Activated CD4-positive, alpha-beta memory T cell treated with anti-CD3 and anti-CD28 coated beads, Interleukin-2, amount 10 ng/mL, durations not matched to agents 7 days and 5 days (primary cell): ENCODE measurements at places on chromosomes 2 and 18.
A peak's percentile ranks its signal among the peaks of the same experiment; 100 is the strongest.

- no peak overlapping the region for H3K27ac ChIP-seq
- DNase-seq, result no peak
- H3K36me3 ChIP-seq, result no peaks in the 10 kb centered on the region
These were observed 48.0 kb downstream of the CDK15 start for GRCh38 chr2:201854221-201854801.

- no peak overlapping the region for H3K27ac ChIP-seq
- no peaks in the 10 kb centered on the region for H3K4me1 ChIP-seq
- DNase-seq, result no peak
- H3K4me3 ChIP-seq, result no peak overlapping the region
- H3K27me3 ChIP-seq, result no peaks in the 10 kb centered on the region
- H3K36me3 ChIP-seq, result no peaks in the 10 kb centered on the region
These were observed 1668.7 kb downstream of the SUCLG1 start for GRCh38 chr2:82790206-82791021.

- H3K4me3 ChIP-seq, result no peak overlapping the region
- H3K4me1 ChIP-seq, result peaks cover 56% of the 10 kb centered on the region
- DNase-seq, result no peak
- no peaks in the 10 kb centered on the region for H3K36me3 ChIP-seq
- no peaks in the 10 kb centered on the region for H3K27me3 ChIP-seq
These were observed 5.3 kb downstream of the DNMT3A start for GRCh38 chr2:25336383-25336841.

- DNase-seq, result no peak
- no peaks in the 10 kb centered on the region for H3K36me3 ChIP-seq
- H3K4me3 ChIP-seq, result no peak overlapping the region
- no peaks in the 10 kb centered on the region for H3K27me3 ChIP-seq
These were observed 800.1 kb downstream of the SATB2 start for GRCh38 chr2:198657512-198658121.

- no peak for DNase-seq
- H3K27ac ChIP-seq, result no peak overlapping the region
- no peak overlapping the region for H3K4me3 ChIP-seq
These were observed 52.6 kb downstream of the COA5 start for GRCh38 chr2:98555696-98556095.

- DNase-seq, result no peak
- no peak overlapping the region for H3K27ac ChIP-seq
These were observed 418.6 kb downstream of the PIK3C3 start for GRCh38 chr18:42373584-42373983.

DNA sequence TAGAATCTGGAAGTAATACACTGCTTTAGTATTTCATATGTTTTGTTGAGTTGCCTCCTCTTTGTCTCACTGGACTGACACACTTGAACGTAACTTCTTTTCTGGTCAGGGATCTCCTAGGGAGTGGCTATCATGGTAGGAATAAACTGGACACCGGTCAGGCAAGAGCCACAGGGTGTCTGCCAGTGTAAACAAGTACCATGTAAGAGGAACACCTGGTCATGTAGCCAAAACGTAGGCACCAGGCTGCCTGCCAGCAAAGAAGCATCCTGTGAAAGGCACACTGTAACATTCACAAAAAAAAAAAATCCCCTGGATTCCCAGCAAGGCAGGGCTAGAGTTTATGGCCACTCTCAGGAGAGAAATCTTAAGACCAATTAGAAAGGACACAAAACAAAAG lies 372.8 kb upstream of the RND3 start:
- H3K27me3 ChIP-seq, result no peaks in the 10 kb centered on the region
- H3K4me1 ChIP-seq, result no peaks in the 10 kb centered on the region
- no peak for DNase-seq

GRCh38 chr18:3985020-3985419 lies 470.1 kb downstream of the DLGAP1 start:
- H3K27ac ChIP-seq, result no peak overlapping the region
- peaks cover 10% of the 10 kb centered on the region for H3K4me1 ChIP-seq
- H3K27me3 ChIP-seq, result no peaks in the 10 kb centered on the region
- no peaks in the 10 kb centered on the region for H3K36me3 ChIP-seq
- DNase-seq, result no peak

DNA sequence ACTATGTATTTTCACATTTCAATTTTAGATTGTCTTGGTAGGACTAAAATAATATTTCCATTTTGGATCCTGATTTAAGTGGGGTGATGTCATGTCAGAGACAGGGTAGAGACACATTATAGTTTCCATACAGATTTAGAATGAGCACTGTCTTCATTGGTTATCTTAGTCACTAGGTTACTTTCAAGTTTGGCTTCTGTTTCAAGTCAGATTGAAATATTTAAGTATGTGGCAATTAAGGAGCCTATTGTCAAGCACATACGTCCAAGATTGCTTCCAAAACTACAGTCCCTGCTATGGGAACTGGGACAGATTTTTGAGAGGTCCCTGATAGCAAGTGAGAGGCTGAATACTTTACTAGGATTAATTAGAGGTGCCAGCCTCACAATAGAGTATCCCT lies 89.2 kb upstream of the FAM117B start:
- no peaks in the 10 kb centered on the region for H3K27me3 ChIP-seq
- H3K4me1 ChIP-seq, result no peaks in the 10 kb centered on the region
- no peak overlapping the region for H3K4me3 ChIP-seq
- H3K27ac ChIP-seq, result no peak overlapping the region
- DNase-seq, result no peak
- no peaks in the 10 kb centered on the region for H3K36me3 ChIP-seq

DNA sequence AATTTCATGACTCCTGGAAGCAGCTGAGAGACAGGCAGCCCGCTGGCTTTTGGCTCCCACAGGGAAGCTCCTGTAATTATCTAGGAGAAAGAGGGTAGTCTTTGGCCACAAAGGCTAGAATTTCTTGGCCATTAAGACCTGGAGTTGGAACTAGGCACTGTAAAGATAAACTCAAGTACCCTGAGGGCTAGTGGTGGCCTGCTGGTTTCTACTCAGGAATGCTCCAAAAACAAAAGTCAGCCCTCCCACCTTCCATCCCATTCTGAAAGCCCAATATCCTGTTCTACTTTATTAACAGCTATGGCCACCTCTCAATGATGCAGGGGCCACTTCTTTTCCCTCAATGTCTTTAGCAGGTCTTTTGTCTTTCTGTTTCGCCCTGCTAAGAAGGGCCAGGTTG lies 34.0 kb upstream of the CYP26B1 start:
- H3K4me3 ChIP-seq, result no peak overlapping the region
- no peaks in the 10 kb centered on the region for H3K4me1 ChIP-seq
- peaks cover 5% of the 10 kb centered on the region for H3K36me3 ChIP-seq
- H3K27ac ChIP-seq, result no peak overlapping the region
- DNase-seq, result no peak

DNA sequence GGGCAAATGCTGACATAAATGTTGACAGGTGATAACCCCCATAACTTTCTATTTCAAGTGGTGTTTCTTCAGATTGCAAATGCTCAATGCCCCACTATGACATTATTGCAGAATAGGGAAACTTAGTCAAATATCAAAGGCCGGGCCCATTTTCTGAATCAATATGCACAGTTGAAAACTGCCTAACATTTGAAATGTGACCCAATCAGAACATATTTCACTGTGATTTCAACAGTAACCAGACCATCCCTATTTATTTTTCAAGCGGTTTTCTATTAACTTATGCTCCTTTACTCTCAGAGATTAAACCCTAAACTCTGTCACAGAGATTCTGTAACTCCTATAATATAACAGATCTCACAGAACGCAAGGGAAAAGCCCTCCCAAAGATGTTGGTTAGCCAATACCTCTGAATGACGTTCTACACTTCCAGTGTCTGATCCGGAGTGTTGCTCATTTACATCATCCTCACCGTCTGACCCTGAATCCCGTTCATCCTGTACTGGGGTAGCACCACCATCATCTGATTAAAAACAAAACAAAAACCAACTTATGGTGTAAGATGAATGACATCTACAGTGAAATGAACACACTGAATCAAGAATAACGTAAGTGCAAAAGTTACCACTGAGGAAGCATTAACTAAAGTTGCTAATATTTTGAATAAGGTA lies 2.9 kb downstream of the IWS1 start:
- DNase-seq, result no peak
- peak overlapping the region; percentile 42 for H3K4me3 ChIP-seq
- H3K27me3 ChIP-seq, result no peaks in the 10 kb centered on the region
- peaks cover 38% of the 10 kb centered on the region for H3K36me3 ChIP-seq
